ENCODE measurements at places on chromosomes 13 and 19.

- DNase-seq: no peak
These were observed 14.2 kb upstream of the CFAP97D2 start for GRCh38 chr13:114164681-114165429.

DNA sequence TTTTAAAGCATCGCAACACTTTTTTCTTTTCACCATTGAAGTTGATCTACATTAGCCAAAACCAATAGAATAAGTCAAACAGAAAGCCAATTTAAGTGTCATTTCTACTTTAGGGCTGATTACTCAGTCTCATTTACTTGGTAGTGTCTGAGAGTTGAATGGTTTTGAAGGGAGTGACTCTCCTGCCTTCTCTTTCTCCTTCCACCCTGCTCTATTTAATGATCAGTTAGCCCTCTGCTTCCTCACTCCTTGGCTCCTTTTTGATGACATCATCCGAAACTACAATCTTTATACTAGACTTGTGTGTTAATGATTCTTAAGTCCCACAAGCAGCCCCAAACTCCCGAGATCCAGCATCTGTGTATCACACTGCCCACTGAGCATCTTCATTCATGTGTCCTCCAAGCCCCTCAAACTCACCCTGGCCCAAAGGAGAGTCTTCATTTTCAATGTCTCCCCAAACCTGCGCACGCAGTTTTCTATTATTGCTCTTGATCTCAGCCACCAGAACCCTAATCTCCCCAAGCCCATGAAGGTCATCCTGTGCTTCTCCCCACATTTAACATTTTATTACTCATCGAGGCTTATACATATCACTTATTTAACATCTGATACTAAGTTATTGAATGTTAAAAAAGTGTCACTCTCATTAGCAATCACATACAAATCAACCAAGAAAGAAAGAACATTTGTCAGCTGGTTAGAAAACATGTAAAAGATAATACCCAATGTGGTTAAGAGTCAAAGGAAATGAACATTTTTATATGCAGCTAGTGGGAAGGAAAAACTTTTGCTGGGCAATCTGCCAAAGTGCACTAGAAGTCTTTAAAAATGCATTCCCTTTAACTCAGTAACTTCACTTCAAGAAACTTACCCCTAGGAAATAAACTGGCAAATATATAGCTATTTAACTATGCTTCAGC is 32.2 kb upstream of the ARGLU1 start:
- DNase-seq: no peak

DNA sequence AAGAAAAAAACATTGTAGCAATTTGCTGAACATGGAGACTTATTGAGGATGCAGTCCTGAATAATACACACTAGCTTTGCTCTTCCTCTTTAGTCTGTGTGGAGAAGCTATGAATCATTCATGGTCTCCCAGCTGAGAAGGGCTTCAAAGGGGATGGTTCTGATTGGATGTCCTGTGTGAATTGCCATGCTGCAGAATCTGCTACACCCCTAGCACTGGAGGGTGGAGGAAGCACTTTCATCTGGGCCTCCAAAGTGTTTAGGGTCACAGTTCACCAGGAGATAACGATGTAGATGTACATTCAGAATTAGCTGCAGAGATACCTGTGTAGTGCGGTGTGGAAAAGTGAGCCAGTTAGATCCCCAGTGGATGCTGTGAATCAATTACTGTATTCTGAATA is 321.1 kb upstream of the EDNRB start:
- no peak for DNase-seq

GRCh38 chr19:5116292-5116691 is 147.4 kb downstream of the KDM4B start:
- DNase-seq: no peak

- no peak for DNase-seq
These were observed 348.9 kb downstream of the UQCRFS1 start for GRCh38 chr19:28864024-28864503.

GRCh38 chr19:17931532-17932191 is 1.2 kb upstream of the CCDC124 start:
- no peak for DNase-seq

- DNase-seq: no peak
These were observed 210.0 kb downstream of the FOXO1 start for GRCh38 chr13:40456397-40456953.

DNA sequence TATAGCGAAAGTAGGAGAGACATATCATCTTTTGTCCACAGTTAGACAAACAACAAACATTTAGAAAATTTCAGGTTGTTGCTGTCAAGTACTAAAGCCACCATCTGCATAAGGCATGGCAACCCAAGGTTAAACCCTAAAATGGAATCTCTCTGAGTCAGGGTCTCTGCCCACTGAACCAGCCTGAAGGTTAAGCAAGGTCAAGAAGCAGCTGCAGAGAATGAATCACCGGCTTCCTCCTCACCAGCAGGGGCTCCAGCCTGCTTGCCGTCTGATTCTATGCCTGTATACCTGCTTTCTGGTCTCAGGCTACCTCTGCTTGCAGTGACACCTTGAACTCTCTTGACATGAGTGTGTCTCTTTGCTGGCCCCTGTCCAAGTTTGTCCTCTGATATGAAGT is 726.2 kb upstream of the SGCG start:
- no peak for DNase-seq

- DNase-seq: no peak
These were observed 52.9 kb downstream of the PARP4 start for GRCh38 chr13:24459726-24460125.

DNA sequence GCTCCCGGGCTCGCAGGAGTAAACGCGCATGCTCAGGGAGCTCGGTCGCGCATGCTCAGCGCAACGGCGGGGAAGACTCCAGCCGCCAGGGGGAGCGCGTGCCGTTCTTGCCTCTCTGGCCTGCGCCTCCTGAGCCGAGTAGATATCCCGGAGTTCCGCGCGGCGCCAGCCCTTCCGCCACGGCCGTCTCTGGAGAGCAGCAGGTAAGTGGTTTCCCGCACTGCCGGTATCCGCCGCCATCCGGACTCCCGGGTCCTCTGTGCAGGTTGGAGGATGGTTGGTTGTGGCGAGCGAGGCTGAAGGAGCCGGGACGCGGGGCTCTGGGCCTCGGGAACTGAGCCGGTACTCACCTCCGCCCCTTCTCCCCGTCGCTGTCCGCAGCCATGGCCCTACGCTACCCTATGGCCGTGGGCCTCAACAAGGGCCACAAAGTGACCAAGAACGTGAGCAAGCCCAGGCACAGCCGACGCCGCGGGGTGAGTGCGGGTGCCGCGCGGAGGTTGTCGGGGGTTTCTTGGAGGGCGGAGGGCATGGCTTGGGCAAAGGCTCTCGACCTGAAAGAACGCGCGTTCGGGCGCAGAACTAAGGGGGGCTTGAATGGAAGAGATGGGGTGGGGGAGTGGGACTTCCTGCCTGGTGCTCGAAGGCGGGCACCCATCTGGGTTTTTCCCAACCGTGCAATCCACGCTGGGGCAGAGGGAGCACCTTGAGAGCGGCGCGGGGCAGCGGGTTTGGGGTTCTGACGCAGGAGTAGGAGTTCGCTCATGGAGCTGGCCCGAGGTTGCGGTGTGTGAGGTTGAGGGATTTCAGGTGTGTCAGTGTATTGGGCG is at the start of gene RPL36:
Gene RPL36, plus strand, starts transcription at position 171 of the 830 bp plus-strand sequence. Its CDS starts 213 bp downstream, at position 384.
- peak; percentile 98 for DNase-seq

DNA sequence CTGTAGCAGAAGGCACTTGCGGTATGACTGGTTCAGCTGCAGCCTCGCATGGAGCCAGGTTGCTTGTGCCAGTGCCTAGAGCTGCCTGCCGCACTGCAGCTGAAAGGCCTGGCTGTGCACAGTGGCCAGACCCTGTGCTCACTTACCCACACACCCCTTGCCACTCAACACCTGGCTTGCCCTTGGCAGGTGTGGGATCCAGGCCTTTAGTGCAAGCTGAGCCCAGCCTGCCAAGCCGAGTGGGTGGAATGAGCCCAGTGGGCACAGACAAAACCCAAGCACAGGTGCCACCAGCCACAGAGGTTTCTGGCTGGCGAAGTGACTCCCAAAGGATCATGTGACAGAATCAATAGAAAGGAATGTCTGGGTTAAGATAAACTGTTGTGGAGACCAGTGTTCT is 19.5 kb downstream of the LIG4 start:
- DNase-seq: no peak

DNA sequence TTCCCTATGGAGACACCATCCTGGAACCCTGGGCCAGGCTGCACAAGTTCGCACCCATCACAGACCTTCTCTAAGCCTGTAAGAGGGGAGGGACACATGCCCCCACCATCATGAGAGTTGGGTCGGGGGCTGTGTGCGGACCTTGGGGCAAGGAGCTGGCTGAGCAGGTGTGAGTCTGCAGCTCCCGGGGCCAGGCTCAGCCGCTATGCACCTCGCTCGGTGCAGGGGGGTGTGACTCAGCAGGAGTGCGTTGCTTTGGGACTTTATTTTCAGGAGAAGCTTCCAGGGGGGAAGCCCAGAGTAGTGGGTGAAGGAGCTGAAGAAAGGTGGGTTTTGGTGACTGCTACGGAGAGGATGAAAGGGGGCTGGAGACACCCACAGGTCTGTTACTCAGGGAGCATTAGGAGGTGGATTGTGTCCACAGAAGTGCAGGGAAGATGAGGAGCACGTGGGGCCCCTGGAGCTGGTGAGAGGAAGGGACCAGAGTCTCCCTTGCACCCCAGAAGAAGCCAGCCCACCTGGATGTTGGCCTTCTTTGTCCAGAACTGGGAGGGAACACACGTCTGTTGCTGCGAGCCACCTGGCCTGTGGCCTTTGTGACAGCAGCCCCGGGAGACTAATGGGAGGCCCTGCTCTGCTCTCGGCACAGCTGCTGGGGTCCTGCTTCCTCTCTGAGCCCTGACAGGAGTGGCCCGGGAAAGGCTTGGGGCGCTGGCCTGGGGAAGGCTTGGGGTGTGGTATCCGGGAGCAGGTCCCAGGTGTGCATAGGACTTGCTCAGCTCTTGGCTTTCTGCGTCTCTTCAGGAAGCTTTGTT is 162.6 kb downstream of the TEX29 start:
- DNase-seq: no peak

GRCh38 chr19:33325920-33326319 is 23.6 kb upstream of the CEBPA start:
- DNase-seq: no peak

GRCh38 chr19:56083668-56084067 is 37.4 kb downstream of the ZNF787 start:
- no peak for DNase-seq

GRCh38 chr13:95568131-95568530 is 15.6 kb downstream of the CLDN10 start:
- no peak for DNase-seq

DNA sequence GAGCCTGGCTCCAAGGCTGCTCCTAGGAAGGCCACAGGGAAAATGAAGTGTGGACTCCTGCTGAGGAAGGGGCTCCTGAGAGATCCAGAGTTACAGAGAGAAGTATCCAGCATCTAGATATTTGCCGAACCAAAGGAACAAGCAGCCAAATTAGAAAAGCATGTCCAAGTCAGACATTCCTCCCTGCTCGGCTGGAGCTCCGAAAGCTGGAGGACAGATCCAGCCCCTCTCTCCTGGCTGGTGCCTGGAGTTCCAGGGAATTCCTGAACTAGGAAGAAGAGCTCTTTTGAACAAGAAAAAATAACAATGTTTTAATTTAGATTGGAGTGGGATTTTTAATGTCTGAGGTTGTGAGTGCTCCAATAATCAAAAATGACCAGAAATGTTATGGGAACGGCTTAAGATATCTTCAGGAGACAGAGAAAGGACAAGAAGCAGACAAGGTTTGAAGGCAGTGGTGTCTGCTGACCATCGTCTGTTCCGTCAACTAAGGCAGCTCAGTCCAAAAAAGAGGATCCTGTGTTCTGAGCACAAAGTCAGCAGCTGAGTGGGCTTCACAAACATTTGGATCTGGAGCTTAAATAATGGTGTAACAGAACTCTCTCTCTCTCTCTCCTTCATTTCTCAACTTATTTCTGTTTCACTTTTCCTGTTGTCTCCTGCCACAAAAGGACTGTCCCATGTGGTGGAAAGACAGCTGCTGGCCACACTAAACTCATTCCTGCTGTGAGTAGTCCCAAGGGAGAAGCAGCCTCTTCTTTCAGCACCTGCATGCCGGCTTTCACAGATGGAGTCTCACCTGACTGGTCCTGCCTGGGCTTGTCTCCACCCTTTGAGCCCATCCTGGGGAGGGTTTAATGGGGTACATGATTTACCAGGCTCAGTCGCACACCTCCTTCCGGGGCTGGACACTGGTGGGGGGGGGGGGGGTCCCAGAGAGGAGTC is 31.5 kb upstream of the IRS2 start:
- DNase-seq: no peak

DNA sequence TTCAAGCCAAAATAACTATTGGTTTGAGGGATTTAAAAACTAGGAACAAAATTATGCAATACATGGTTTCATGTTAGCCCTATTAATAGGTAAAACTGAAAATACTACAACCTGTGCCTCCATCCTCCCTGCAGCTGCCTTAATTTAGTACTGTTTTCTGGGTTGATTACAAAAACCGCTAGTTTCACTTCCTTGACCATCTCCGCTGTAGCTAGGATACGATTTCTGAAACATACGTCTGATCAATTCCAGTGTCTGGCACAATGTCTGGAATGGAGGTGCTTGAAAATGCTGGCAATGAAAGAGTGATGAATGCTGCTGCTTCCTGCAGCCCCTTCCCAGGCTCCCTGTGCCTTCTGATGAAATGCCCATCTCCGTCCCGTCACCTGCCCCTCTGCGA is 273.5 kb downstream of the SHISA2 start:
- no peak for DNase-seq

Data from CD8-positive, alpha-beta memory T cell (primary cell).